ENCODE measurements at places on chromosomes 12 and 14.

GRCh38 chr12:4256043-4256826 lies 17.3 kb upstream of the CCND2 start:
- no peak for DNase-seq

- no peak for DNase-seq
Observed at GRCh38 chr14:59061292-59061691, 127.2 kb upstream of the DAAM1 start.

GRCh38 chr14:51157012-51157411 lies 62.1 kb upstream of the TRIM9 start:
- no peak for DNase-seq

GRCh38 chr12:87943762-87944161 lies 85.4 kb downstream of the C12orf50 start:
- no peak for DNase-seq

DNA sequence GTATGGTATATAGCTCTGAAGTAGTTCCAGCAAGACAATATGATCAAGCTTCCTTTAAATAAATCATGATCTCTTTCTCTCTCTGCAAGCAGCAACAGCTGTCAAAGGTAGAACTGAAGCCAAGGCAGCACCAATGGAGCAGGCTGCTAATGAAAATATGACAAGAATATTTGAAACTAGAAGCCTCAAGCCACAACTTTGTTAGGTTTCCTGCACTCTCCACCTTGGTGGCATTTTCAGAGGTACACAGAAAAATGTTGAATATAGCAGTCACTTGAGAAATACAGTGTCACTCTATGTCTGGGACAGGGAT lies 43.8 kb upstream of the PSMA6 start:
- DNase-seq: no peak

All from SK-N-MC (cell line).